ENCODE measurements at places on chromosomes 2 and 18.

- no peak for DNase-seq
These were observed 10.1 kb upstream of the LRPPRC start for GRCh38 chr2:44005846-44006245.

GRCh38 chr2:200003444-200003843 is 48.1 kb downstream of the MAIP1 start:
- DNase-seq = no peak

- no peak for DNase-seq
These were observed 516.3 kb downstream of the TDRD15 start for GRCh38 chr2:21640046-21640445.

DNA sequence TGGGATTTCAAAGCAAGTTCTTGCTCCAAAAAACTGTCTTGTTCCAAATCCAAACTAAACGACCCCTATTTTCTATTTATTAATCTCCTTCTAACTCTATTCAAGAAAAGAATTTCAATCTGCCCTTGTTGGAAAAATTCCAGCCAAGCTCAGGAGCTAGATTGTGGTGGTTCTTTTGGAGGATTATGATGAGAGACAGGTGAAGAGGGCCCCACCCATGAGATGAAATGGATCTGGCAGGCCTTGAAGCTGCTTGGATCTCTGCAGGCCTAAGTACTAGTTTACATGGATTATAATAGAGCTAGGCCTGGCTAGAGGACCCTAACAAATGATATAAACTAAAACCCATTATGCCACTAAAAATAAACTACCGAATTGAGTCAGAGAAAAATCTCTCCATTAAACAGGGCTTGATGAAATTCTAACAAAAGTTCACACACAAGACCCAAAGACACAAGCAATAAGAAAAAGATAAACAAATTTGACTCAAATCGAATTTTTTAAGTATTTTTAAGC is 101.6 kb downstream of the GFPT1 start:
- DNase-seq = no peak

GRCh38 chr2:158973116-158973956 is 4.9 kb downstream of the TANC1 start:
- DNase-seq = no peak

GRCh38 chr2:122191331-122191730 is 435.9 kb downstream of the TSN start:
- DNase-seq = peak; percentile 70

DNA sequence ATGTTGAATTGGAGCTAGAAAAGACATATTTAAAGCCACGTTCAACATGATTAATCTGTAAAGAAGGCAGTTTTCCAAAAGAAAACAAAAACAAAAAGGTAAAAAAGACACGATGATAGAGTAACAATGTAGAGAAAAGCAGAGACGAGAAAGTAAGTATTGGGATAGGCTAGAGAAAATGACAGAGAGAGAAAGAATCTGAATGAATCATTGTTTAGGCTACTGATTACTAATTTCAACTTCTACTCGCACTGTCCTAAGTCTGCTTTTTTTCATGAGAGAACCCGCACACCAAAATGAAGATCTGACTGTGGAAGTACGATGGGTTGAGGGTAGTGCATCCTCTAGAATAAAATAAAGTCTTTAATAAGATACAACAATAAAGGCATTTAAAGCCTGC is 1599.2 kb upstream of the TMEFF2 start:
- DNase-seq = no peak

DNA sequence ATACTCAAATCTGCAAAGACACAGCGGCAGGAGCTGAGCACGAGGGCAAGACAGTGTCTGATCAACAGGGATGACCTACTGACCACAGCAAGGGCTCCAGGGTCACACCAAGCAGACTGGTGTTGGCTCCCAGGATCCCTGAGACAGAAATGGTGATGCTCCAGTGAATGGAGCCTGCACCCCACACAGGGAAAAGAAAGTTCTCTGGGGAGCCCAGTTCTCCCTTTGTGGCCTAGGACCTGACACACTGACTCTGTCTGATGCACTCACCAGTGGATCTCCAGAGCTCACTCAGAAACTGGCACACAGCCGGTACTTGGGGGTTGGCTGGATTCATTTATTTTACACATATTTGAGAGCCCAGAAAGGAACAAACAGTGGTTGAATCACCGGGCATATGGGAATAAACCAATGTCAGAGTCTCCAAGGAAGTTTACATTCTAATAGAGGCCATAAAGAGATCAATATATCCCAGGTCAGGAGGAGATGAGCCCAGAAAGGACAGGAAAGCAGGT is 215.6 kb upstream of the ARL4C start:
- DNase-seq = peak; percentile 24

GRCh38 chr2:152763651-152764050 is 45.2 kb downstream of the ARL6IP6 start:
- no peak for DNase-seq

GRCh38 chr18:59488899-59489298 is 129.8 kb upstream of the LMAN1 start:
- no peak for DNase-seq

DNA sequence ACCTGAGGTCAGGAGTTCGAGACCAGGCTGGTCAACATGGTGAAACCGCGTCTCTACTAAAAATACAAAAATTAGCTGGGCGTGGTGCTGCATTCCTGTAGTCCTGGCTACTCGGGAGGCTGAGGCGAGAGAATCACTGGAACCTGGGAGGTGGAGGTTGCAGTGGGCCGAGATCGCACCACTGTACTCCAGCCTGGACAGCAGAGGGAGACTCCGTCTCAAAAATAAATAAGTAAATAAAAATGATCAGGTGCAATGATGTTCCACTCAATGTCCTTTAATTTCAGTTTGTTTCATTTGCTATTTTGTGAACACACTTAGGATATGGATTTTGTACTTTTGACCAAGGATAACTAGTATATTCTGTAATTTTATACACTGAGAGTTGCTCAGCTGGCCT is 9.3 kb downstream of the HADHA start:
- DNase-seq = no peak

GRCh38 chr18:36298126-36298741 is 721 bp downstream of the FHOD3 start:
- peak; percentile 80 for DNase-seq

DNA sequence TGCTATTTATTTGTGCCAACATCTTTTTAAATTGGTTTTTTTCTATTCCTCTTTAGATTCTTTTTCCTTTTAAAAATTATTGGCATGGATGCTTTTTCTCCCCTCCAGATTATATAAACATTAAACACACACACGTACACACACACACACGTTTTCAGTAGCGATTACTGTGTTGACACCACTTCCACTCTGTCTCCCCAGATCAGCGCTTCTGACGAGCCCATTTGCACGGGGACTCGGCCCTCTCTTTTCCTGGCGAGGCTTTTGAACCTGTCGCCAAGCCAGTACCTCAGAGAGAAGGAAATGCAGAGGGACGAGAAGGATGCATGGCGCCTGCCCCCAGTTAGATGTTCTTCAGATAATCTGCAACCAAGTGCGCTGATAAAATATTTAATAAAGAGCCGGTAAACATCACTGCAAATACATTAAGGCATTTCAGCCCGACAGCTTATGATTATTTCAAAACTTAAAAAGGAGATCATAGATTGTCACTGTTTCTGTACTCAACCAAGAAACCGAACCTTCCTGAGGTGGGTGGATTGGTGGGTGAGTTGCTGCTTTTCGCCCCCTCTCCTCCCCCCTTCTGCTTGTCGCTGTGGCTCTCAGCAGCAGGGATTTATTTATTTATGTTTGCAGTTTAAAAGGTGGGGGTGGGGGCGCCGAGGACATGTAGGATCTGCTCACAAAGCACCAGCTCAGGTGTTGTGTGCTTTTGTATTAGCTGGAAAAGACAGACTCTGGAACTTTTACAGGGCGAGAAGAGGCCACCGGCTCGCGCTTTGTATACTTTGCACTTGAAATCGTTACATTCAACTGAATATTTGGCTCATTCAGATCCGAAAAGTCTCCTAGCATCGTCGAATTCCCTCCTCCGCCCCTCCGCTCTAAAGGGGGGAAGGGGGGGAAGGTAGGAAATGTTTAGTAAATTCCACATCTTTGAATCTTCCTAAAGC is 787 bp upstream of the TBR1 start:
- DNase-seq = peak; percentile 50

- no peak for DNase-seq
These were observed at the start of gene MXD1 for GRCh38 chr2:69914950-69915945. Gene MXD1 (plus strand): TSS chr2:69915109. CDS start chr2:69915331, 222 bp downstream.

DNA sequence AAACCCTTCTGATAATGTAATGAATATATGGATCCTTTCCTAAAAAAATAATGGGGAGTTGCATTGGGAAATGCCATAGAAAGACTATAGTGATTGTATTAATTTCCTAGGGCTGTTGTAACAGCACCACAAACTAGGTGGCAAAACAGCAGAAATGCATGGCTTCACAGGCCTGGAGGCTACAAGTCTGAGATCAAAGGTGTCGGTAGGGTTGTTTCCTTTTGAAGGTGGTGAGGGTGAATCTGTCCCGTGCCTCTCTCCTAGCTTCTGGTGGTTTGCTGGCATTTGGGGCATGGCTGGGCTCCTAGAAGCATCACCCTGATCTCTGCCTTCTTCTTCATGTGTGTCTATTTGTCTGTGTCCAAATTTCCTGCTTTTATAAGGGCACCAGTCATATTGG is 149.7 kb downstream of the INHBB start:
- DNase-seq = no peak

- DNase-seq = no peak
These were observed 17.7 kb downstream of the NFATC1 start for GRCh38 chr18:79413426-79413825.

DNA sequence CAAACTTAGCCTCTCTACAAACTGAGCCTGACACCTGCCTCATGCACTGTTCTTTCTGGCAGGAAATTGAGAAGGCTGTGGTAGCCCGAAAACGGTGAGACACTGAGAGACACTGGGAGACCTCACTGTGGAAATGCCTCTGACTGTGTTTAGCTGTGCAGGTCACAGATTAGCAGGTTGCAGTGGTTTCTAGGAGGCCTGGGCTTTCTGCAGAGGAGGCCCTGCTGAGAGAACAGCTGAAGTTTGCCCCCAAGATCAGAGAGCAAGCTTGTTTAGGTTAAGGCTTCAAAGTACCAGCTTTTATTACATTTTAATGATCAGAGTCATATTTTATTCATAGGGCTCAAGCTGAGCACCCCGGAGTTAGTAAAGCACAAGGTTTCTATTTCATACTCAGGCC is 68.7 kb upstream of the LYPD6 start:
- no peak for DNase-seq
